ENCODE measurements at places on chromosomes 1 and 21.
A peak's percentile ranks its signal among the peaks of the same experiment; 100 is the strongest.

DNA sequence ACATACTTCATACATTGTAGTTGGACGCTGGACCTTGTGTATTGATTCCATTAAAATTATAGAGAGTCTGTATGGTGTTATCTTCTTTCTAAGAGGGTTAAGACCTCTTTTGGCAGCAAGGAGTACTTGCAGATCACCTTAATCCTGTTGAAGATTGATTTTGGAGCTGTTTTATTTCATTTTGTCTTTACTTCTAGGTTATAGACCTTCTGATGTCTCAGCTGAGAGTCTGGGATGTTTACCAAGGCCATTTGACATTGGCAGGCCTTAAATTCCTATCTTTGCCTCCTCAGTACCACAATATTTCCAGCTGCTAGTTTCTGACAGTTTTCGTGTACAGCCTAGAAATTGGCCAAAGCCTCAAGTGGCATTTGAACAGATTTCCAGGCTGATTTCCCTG lies 338.0 kb downstream of the LMO4 start:
- no peak for DNase-seq

DNA sequence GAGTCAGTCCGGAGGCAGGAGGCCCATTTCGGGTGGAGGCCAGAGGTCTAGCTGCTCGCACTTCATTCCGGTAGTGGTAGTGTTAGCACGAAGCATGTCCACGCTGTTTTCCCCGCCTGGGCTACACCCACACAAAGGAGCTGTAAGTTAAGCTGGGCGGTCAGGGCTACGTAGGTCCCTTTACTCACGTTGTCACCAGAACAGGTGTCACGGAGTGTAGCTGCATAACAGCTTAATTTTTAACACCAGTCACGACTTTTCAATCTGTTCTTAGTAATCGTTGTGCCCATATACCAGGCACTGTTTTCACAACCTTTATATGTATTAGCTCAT lies 15.6 kb downstream of the HLX start:
- no peak for DNase-seq

GRCh38 chr1:32303997-32304622 lies 12.2 kb downstream of the HDAC1 start:
- no peak for DNase-seq

DNA sequence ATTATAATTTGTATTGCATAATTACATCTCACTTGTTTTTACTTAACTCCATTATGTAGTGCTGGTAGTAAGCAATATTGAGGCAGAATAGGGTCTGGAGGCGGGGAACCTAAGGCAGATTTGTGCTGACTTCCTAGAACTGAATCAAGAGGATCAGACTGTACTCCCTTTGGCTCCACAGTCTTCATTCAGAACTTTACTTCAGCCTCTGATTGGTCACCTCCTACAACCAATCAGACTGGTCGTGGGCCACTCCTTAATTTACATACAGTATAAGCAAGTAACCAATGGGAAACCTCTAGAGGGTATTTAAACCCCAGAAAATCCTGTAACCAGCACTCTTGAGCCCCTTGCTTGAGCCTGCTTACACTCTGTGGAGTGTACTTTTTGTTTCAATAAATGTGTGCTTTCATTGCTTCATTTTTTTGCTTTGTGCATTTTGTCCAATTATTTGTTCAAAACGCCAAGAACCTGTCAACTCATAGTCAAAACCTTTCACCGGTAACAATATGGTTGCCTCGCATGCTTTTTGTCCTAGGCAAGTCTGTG lies 31.6 kb downstream of the ZBTB8OS start:
- peak; percentile 49 for DNase-seq

DNA sequence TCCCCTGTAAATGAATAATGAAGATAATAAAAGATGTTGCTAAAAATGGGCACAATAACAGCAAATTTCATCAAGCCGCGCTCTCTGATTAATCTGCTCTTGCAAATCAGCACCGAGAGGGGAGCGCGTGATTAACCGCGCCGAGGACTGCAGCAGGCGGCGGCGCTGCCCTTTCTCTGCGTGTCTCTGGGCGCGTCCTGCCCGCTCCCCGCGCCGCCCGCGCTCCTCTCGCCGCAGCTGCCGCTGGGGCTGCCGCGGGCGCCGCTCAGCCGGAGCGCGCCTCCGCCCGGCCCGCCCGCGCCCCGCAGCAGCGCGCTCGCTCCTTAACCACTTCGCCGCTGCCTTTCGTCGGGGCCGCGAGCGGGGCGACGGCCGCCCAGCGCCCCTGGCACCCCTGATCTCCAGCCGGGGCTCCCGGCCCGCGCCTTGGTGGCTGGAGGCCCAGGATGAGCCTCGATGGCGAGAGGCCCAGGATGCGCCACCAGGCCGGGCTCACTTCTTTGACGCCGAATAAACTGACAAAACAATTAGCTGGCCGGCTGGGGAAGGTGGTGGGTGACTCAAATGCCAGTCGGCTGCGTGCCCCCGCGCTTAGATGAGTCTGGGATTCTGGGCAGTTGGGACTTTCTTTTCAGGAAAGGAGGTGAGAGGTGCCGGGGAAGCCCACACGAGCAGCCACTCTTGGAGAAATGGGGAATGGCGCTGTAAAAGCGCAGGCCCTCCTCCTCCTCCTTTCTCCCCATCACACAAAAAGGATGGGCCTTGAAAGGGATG lies 221.4 kb upstream of the PKN2 start:
- DNase-seq, result peak; percentile 80

DNA sequence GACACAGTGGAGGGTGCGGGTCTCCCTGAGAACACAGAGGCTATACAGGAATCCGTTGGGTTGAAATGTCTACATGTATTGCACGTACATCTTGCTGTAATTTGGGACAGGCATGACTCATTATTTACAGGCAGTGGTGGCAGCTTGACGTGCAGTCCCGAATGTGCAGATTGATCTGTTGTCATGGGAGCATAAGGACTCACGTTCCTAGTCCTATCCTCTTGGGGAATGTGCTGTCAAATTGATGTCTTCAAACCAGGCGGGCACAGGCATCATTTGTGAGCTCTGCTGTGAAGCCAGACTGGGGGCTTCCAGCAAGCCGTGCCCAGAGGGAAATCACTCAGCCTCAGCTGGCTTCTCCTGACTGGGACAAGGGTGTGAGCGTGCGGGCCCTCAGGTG lies 40.5 kb downstream of the S100B start:
- no peak for DNase-seq

DNA sequence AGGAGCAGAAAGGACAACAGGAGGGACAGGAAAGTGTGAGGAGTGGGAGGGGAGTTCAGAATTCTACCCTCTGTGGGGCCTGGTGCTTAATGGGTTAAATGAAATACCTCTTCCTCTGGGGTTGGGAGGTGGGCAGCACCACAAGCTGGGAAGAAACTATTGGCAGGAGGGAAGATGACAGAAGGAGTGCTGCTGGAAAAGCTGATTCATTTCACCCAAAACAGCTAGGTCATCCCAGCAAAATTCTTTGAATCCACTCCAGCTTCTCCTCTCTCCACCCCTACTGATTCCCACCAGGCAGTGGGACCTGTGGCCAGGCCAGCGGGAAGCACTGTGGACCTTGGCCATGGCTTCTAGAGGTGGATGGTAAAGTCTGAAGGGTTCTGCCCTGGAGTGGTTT lies 12.8 kb downstream of the BCAN start:
- no peak for DNase-seq

GRCh38 chr1:147377263-147378246 lies 135.1 kb downstream of the CHD1L start:
- DNase-seq, result no peak

GRCh38 chr1:183720028-183720427 lies 66.9 kb upstream of the APOBEC4 start:
- no peak for DNase-seq

- DNase-seq, result no peak
Observed at GRCh38 chr1:15717418-15718125, 18.5 kb upstream of the SLC25A34 start.

GRCh38 chr1:201888282-201889089 lies at the start of gene SHISA4:
Gene SHISA4 (plus strand): TSS chr1:201888898. CDS start chr1:201888995, 97 bp downstream.
- peak; percentile 60 for DNase-seq

DNA sequence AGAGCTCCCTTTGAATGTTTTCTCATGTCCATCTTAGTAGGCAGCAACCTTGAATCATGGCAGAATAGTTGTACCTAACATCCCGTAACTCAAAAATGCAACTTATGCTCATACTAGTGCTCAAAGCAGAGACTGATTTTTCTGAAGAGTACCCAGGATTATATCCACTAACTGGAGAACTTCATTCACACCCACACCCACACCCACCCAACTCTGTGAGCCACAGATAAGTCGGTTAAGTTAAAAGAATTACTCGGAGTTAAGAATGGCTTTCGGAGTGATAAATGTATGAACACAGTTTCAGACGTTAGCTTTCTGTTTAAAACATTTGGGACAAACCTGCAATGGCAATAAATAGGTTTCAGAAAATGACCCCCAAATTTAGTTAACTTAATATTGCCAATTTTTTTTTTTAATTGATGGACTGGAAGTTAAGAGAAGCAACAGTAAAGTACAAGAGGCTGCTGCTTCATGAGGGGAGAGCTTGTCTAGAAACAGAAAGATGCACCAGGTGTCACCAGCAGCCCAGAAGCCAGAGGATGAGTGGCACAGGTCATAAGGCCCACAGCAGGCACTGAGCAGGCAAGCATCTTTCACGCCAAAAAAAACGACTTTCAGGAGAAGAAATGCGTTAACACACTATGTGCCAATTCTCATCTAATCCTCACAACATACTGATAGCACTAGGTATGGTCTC lies 48.4 kb upstream of the C1orf198 start:
- DNase-seq, result no peak

DNA sequence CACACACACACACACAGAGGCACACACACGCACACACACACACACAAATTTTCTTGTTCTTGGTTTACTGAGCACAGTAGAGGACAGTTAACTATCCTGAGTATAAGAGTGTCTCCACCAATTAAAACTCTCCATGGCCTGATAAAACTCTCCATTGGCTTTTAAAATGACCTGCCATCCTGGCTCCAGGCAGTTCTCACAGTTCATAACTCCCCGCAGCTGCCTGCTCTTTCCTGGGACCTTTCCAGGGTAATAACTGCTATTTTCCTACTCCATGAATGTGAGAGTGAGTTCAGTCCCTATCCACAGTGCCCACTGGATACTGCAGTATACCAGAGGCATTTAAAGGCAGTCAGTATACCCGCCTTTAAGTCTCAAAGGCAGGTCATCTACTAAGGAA lies 351.5 kb downstream of the PLPP3 start:
- DNase-seq, result no peak

- DNase-seq, result no peak
Observed at GRCh38 chr1:236880209-236880608, 85.1 kb downstream of the MTR start.

DNA sequence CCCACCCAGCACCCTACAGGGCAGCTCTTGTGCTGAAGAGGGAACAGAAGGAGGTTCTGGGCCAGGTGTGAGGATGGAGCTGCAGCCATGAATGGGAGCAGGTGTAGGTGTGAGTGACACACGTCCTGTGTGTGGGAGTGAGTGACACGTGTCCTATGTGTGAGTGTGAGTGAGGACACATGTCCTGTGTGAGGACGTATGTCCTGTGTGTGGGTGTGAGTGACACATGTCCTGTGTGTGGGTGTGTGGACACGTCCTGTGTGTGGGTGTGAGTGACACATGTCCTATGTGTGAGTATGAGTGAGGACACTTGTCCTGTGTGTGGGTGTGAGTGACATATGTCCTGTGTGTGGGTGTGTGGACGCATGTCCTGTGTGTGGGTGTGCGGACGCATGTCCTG lies 26.4 kb downstream of the MEGF6 start:
- no peak for DNase-seq

DNA sequence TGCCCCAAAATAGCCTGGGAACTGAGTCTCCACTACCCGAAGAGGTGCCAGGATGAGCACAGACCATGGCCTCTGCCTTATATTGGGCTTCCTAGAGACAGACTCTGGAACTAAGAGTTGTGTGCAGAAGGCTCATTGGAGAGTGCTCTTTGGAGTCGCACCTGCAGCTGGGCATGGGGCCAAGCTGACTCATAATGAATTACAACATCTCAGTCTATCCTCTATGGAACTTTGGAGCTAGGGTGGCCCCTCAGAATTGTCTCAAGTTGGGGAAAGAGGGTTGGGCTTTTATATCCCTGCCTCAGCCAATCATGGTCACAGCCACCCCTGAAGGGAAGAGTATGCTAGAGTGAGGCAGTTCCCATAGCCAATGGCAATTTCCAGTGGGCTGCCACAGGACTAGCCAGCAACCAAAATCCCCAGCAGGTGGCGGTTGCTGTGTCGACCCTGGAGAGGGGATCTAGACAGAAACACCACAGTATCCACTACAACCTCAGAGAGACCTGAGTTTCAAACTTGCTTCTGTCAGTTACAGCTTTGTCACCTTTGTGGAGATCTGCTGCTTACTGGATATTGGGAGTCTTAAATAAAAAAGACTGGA lies 93.8 kb downstream of the DMRTA2 start:
- DNase-seq, result peak; percentile 39

DNA sequence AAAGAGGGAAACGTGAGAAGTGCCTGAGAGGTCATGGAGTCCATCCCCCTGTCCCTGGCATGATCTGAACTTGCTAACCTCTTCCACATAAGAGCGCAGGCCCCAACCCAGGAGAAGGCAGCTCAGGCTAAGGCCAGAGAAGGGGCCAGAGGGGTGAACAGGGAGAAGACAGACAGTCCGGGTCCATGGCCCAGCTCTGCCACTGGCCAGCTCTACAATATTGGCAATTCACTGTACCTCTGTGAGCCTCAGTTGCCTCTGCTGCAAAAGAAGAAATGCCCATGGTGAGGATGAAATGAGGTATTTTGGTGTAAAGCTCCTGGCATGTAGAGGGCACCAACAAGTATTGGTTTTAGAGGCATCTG lies 72.3 kb downstream of the CAMK2N1 start:
- DNase-seq, result no peak

DNA sequence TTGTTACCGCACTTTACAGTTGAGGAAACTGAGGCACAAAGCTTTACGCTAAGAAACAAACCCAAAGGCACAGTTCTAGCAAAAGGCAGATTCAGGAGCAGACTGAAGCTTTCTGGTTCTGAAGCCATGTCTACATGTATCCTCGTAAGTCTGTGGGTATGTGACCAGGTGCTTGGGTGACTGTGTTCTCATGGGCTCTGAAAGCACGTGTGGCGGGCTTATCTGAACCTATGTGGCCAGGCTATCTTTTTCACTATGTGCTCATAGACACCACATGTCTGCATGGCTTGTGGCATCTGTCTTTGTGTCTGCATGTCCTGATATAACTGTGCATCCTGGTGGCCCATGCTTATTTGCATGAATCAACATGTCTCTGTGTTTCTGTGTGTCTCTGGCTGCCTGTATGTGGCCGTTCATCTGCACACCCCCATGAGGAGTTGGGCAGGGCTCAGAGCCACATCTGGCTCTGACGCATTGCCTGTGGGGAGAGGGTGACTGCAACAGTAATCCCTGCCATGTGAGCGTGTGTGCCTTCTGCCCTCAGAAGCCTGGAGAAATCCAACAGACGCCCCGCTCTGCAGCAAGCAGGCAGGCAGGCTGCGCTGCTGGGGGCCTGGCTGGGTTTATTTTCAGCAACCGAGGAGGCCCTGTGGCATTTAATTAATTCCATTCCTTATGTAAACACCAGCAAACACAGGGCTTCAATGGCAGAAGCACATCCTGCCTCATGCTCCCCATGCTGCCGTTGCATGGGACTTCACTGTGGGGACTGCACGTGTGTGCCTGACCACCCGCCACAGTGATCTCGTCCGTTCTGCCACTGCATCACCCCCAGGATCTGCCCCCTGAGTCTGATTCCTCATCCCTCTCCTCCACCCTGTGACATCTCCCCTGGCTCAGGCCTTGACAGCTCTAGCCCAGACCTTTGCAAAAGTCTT lies 115.4 kb downstream of the TRABD2B start:
- no peak for DNase-seq

All from GM23338 (cell line).